ENCODE measurements at places on chromosomes 5 and 9.

DNA sequence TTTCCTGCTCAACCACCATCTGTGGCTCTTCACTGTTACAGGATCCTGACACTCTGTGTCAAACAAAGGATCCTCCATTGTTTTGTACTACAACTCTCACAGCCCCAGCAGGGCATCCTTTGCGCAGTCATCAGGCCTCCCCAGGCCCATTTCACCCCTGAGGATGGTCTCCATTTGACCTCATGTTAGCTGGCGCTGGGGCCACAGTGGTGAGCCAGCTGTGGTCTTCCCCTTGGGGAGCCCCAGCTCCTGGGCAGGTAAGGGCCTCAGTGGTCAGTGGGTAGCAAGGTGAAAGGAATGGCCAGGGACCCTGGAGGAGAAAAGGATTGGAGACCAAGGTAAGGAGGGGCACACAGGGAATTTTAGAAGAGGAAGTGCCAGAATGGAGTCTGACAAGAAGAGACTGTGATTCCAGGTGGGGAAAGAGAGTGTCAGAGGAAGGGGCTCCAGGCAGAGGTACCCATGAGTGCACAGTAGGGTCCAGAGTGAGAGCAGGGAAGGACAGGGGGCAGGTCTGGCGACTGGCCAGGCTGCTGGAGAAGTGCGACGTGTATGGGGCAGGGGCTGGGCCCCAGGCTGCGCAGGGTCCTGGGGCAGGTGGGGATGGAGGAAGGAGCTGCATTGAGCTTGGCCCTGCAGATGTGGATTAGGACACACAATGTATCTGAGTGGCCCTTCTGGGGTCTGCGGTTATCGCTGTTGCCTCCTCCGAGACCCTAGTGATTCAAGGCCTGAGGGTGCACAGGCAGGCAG is 109.9 kb downstream of the PHF2 start:
- DNase-seq: no peak

GRCh38 chr5:27590503-27590902 is 552.1 kb upstream of the CDH9 start:
- DNase-seq: no peak

DNA sequence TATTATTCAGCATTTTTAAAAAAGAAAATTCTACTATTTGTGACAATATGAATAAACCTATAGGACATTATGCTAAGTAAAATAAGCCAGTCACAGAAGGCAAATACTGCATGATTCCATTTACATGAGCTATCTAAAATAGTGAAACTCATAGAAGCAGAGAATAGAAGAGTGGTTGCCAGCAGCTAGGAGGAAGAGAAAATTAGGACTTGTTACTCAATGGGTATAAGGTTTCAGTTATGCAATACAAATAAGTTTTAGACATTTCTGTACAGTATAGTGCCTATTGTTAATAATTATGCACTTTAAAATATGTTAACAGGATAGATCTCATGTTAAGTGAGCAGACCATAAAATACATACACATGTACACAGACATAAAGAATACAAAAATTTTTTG is 73.8 kb upstream of the SPINK5 start:
- DNase-seq: no peak

DNA sequence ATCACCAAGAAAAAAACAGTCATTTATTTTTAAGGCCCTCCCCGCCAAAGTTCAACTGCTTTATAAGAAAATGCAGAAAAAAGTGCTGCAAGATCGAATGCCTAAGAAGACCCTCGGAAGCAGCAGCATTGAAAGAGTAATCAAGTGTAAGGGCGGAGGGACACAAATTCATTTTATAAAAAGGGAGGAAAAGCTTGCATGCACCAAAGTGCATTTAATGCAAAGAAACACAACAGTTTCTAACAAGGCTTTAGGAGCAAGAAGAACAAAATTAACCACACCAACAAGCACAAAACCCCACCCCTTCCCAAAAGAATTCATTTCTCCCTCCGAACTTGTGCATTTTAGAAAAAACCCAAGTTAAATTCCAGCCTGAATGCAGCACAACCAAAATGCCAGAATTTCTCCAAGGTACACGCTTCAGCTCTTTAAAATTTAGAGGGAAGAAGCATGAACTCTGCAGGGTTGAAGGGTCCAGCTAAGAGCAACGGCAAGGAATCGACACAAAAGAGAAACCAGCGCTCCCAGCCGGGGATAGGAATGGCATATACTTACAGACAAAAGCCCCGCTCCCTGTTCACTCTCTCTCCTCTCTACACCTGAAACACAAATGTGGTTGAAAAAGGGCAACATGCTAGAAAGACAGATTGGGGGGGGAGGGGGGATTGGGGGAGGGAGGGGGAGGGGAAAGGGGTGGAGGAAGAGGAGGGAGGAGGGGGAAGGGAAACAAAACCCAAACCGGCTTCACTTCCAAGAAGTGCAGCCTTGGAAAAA is at the start of gene NREP:
Gene NREP, minus strand, starts transcription at position 614 of the 774 bp plus-strand sequence. CDS start 1,422 bp downstream, outside the sequence.
- DNase-seq: peak; percentile 29

GRCh38 chr9:122394265-122395125 is 23.7 kb downstream of the PTGS1 start:
- DNase-seq: no peak

- no peak for DNase-seq
Observed at GRCh38 chr9:20135119-20135697, 346.4 kb upstream of the SLC24A2 start.

- no peak for DNase-seq
Observed at GRCh38 chr9:136385015-136385414, 11.5 kb upstream of the CARD9 start.

- DNase-seq: no peak
Observed at GRCh38 chr9:105062222-105062855, 134.4 kb upstream of the ABCA1 start.

GRCh38 chr9:101126556-101126955 is 98.0 kb downstream of the PLPPR1 start:
- no peak for DNase-seq

- no peak for DNase-seq
Observed at GRCh38 chr5:134749415-134749814, 9.2 kb upstream of the DDX46 start.

Measured in GM06990 (cell line).